CD8-positive, alpha-beta memory T cell (primary cell): ENCODE measurements at places on chromosomes 7 and 10. TPM values are rescaled to one million over a fixed set of nuclear protein-coding genes. Genes with fewer than 3 reads are reported as not detected.

DNA sequence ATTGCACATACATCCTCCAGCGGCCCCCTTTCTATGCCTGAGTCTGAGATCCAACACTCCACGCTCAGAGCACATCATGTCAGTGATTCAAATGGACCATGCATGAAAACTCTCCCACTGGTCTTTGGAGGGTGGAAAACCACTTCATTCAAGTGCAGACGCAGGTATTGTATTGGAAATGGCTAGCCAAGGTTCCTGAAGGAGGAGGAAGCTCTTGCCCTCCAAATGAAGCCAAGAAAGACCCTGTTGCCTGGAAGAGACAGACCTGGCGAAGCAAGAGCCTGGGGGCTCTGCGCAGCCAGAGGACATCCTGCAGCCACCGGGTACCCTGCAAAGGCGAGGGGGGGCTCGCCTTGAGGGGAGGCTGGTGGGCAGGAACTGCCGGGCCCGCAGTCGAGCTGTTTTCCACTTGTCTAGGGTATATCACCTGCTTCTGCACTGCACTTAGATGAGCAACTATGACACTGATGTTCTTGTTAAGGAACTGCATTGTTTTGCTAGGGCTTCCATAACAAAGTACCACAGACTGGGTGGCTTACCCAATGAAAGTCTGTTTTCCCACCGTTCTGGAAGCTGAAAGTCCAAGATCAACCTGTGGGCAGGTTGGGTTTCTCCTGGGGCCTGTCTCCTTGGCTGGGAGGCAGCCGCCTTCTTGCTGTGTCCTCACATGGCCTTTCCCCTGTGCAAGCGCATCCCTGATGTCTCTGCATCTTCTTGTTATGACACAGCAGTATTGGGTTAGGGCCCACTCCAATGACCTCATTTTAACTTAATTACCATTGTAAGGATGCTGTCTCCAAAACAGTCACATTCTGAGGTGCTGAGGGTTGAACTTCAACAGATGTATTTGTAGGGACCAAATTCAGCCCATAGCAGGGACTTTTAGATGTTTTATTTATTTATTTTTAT is 233.4 kb downstream of the ARHGAP12 start:
- no peaks in the 10 kb centered on the region for H3K36me3 ChIP-seq
- H3K4me3 ChIP-seq, result no peak overlapping the region
- no peaks in the 10 kb centered on the region for H3K4me1 ChIP-seq
- H3K27ac ChIP-seq, result no peak overlapping the region
- no peaks in the 10 kb centered on the region for H3K27me3 ChIP-seq
- no peak for DNase-seq

DNA sequence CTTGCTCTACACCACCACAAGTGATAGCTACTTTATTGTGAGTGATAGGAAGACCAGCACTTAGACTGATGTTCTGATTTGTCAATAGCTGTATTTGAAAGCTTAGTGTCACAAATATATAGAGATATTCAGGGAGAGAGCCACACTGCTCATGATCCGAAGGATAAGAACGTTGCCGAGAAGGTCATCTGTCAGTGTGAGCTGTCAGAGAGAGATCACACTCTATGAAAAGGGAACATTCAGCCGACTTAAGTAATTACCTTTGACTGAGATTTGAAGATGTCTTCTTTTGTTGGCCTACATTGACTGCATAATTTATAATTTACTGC is 322.6 kb downstream of the TFEC start:
- DNase-seq, result no peak
- no peak overlapping the region for H3K27ac ChIP-seq
- no peaks in the 10 kb centered on the region for H3K27me3 ChIP-seq
- no peak overlapping the region for H3K4me3 ChIP-seq
- no peaks in the 10 kb centered on the region for H3K4me1 ChIP-seq

Gene PRSS1
- not detected for total RNA-seq

Gene FOXI2
- total RNA-seq, result not detected

DNA sequence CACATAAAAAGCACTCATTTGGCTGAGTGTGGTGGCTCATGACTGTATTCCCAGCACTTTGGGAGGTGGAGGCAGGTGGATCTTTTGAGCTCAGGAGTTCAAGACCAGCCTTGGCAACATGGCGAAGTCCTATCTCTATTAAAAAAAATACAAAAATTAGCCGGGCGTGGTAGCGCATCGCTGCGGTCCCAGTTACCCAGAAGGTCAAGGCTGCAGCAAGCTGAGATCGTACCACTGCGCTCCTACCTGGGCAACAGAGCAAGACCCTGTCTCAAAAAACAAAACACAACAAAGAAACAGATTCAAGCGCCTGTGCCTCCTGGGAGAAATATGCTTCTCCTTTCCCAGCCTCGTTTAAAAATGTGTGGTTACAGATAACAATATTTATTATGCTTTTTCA is 2.2 kb upstream of the ABCF2 start:
- peaks cover 10% of the 10 kb centered on the region for H3K36me3 ChIP-seq
- DNase-seq, result no peak
- H3K4me3 ChIP-seq, result no peak overlapping the region

Gene PON3
- not detected for total RNA-seq

Gene ECHDC3
- 0.71 TPM for total RNA-seq

Gene ACBD7
- 0.80 TPM for total RNA-seq

- no peaks in the 10 kb centered on the region for H3K27me3 ChIP-seq
- no peak overlapping the region for H3K4me3 ChIP-seq
- no peak overlapping the region for H3K27ac ChIP-seq
These were observed 52.6 kb downstream of the BICC1 start for GRCh38 chr10:58565271-58565670.

Gene MLXIPL
- total RNA-seq, result not detected

DNA sequence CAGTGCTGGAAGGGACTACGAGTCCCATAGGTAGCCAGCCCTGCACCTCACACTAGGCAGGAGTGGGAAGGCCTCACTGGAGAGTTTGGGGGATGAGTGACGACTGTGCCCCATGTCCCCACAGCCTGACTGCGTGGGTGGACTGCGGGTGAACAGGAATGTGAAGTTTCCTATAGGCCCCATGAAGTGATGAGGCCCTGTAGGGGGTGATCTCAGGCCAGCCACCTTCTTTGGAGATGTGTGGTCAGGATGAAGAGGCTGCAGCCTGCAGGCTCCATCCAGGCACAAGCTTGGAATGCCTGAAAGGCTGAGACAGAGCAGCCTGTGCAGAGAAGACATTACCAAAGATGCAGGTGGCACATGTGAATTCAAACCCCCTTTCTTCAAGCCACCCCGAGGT is 94.9 kb downstream of the CPXM2 start:
- H3K27ac ChIP-seq, result no peak overlapping the region
- H3K36me3 ChIP-seq, result no peaks in the 10 kb centered on the region
- no peak overlapping the region for H3K4me3 ChIP-seq
- no peaks in the 10 kb centered on the region for H3K4me1 ChIP-seq
- H3K27me3 ChIP-seq, result no peaks in the 10 kb centered on the region

Gene HOXA13
- not detected for total RNA-seq

DNA sequence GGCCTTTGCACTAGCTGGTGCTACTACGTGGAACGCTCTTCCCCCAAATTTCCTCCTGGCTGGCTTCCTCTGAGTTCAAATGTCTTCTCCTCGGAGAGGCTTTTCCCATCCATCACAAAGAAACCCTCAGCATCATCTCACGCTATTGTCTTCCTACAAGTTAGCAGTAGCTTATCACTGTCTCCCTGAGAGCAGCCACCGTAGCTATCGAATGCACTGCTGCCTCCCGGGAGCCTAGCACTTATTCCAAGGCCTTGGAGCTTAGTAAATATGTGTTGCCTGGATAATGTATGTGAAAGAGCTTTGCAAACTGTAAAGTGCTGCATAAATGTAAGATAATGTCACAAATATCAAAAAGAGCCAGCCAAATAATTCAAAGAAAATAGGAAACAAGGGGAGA is 124.4 kb downstream of the KCNMA1 start:
- H3K36me3 ChIP-seq, result no peaks in the 10 kb centered on the region
- H3K4me1 ChIP-seq, result no peaks in the 10 kb centered on the region
- no peak overlapping the region for H3K4me3 ChIP-seq
- no peaks in the 10 kb centered on the region for H3K27me3 ChIP-seq
- DNase-seq, result no peak
- H3K27ac ChIP-seq, result no peak overlapping the region

DNA sequence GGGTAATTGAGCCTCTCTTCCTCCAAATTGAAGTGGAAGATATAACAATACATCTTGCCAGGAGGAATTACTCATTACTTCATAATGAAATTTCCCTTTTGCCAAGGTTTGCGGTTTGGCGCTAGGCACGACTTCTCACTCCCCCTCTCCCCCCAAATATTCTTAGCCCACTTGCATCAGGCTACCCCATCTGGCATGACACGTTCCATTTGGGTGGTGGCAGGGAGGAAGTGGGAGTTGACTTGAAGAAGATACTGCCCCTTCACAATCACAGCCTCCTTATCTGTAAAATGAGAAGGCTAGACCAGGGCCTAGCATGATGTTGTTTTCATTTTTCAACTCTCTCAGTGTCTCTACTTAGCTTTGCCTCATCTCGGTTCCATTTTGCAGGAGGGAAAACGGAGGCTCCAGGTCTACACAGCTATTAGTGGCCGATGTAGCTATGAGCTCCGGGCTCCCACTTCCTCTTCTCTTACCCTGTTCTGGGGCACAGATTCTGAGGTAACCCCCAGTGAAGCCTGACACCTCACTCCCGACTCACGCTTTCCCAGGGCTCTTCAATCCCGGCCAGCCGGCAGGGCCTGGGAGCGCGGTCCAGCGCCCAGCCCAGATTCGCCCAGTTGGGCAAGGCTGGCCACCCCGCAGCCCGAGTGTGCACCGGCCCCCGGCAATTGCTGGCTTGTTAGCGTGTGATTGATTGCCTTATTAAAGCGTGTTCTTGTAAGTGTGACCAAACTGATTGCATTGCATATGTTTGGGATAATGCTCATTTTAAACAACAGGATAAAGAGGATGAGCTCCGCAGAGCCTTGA is 6.5 kb downstream of the EVX1 start:
- H3K4me1 ChIP-seq, result no peaks in the 10 kb centered on the region
- no peaks in the 10 kb centered on the region for H3K36me3 ChIP-seq
- peaks cover 59% of the 10 kb centered on the region for H3K27me3 ChIP-seq
- no peak overlapping the region for H3K4me3 ChIP-seq
- no peak overlapping the region for H3K27ac ChIP-seq
- no peak for DNase-seq

DNA sequence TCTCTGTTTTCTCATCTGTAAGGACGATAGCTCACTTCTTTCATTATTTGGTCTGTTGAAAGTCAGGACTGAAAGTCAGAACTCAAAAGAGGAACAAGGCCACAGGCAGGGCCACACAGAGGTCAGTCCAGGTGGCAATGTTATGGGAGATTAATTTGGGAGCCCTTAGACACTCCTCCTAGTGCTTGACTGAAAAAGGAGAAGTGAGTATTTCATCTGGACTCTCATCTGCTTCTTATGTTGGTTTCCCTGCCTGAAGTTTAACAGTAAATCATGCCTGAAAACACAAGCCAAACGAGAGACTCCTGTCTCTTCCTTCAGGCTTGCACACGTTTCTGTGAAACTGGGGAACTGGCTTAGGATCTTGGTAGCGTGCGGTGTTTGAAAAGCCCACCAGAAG is 248.5 kb downstream of the BUB3 start:
- no peaks in the 10 kb centered on the region for H3K27me3 ChIP-seq
- no peaks in the 10 kb centered on the region for H3K36me3 ChIP-seq
- H3K4me1 ChIP-seq, result no peaks in the 10 kb centered on the region
- no peak for DNase-seq

DNA sequence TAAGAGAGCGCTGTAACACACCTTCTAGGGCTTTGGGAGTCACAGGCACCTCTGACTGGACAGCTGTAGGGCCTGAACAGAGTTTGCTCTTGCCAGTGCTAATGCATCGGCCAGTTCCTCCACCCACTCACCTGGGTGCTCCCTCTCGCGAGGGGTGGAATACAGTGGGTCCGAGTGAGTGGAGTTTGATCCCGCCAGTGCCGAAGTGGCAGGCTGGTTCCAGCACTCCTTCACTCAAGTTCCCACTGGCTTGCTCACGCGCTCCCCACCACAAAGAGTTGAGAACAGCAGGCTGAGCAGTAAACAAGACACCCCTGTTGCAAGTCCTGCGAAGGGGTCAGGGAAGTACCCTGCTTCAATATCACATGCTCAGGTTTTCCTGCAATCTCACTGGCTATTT is 91.8 kb downstream of the SNX13 start:
- DNase-seq, result peak; percentile 45
- no peaks in the 10 kb centered on the region for H3K27me3 ChIP-seq
- H3K4me1 ChIP-seq, result peaks cover 4% of the 10 kb centered on the region
- no peaks in the 10 kb centered on the region for H3K36me3 ChIP-seq
- H3K27ac ChIP-seq, result no peak overlapping the region

Gene PDE6C
- not detected for total RNA-seq

Gene PLEKHS1
- not detected for total RNA-seq

Gene PON1
- total RNA-seq, result not detected

GRCh38 chr10:30752481-30752881 is 122.9 kb upstream of the LYZL2 start:
- no peak overlapping the region for H3K27ac ChIP-seq
- no peaks in the 10 kb centered on the region for H3K36me3 ChIP-seq
- no peaks in the 10 kb centered on the region for H3K27me3 ChIP-seq
- no peak for DNase-seq
- peaks cover 14% of the 10 kb centered on the region for H3K4me1 ChIP-seq
- no peak overlapping the region for H3K4me3 ChIP-seq

GRCh38 chr10:96919785-96920430 is 87.8 kb downstream of the LCOR start:
- no peak for DNase-seq
- H3K4me3 ChIP-seq, result no peak overlapping the region
- no peak overlapping the region for H3K27ac ChIP-seq
- peaks cover 5% of the 10 kb centered on the region for H3K36me3 ChIP-seq
- H3K27me3 ChIP-seq, result no peaks in the 10 kb centered on the region
- H3K4me1 ChIP-seq, result peaks cover 6% of the 10 kb centered on the region

Gene NODAL
- not detected for total RNA-seq

DNA sequence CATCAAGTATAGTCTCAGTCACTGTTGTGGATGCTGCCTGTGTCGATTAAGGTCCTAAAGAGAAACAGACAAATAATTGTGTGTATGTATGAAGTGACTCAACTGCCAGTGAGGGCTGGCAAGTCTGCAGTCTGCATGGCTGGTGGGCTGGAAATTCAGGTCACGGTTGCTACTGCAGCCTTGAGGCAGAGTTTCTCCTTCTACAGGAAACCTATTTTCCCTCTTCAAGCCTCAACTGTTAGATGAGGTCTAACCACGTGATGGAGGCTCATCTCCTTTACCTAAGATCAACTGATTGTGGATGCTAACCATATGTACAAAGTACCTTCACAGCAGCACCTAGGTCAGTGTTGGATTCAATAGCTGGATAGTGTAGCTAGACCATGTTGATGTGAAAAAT is 29.9 kb downstream of the MBL2 start:
- no peaks in the 10 kb centered on the region for H3K36me3 ChIP-seq
- H3K4me1 ChIP-seq, result no peaks in the 10 kb centered on the region
- DNase-seq, result no peak
- no peak overlapping the region for H3K27ac ChIP-seq

Gene FAM171A1
- 4.9 TPM for total RNA-seq

Gene PARD3
- 0.27 TPM for total RNA-seq

Gene OLAH
- total RNA-seq, result not detected

DNA sequence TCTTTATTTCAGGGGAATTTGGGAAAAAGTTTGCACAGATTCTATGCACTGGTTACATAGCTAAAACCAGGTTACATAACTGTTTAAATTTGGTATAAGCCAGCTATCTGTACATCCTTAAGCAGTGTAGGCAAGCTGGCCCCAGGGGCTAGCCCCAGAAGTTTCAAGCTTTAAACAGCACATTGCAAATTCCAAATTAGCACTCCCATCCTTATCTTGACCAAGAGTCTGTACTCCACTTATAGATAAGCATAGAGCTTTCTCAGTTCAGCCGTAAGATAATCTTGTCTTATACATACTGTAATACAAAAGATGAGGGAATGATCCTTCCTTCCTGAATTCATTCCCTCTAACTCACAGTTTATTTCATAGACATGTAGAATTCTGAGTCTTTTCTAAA is 109.3 kb downstream of the SPAG6 start:
- H3K27me3 ChIP-seq, result no peaks in the 10 kb centered on the region
- H3K4me1 ChIP-seq, result no peaks in the 10 kb centered on the region
- no peak overlapping the region for H3K4me3 ChIP-seq
- no peaks in the 10 kb centered on the region for H3K36me3 ChIP-seq
- no peak overlapping the region for H3K27ac ChIP-seq
- no peak for DNase-seq

Gene UNCX
- total RNA-seq, result not detected
